ENCODE measurements at places on chromosomes 6 and 20.

GRCh38 chr6:45781890-45782289 lies 233.8 kb downstream of the CLIC5 start:
- no peak for DNase-seq

DNA sequence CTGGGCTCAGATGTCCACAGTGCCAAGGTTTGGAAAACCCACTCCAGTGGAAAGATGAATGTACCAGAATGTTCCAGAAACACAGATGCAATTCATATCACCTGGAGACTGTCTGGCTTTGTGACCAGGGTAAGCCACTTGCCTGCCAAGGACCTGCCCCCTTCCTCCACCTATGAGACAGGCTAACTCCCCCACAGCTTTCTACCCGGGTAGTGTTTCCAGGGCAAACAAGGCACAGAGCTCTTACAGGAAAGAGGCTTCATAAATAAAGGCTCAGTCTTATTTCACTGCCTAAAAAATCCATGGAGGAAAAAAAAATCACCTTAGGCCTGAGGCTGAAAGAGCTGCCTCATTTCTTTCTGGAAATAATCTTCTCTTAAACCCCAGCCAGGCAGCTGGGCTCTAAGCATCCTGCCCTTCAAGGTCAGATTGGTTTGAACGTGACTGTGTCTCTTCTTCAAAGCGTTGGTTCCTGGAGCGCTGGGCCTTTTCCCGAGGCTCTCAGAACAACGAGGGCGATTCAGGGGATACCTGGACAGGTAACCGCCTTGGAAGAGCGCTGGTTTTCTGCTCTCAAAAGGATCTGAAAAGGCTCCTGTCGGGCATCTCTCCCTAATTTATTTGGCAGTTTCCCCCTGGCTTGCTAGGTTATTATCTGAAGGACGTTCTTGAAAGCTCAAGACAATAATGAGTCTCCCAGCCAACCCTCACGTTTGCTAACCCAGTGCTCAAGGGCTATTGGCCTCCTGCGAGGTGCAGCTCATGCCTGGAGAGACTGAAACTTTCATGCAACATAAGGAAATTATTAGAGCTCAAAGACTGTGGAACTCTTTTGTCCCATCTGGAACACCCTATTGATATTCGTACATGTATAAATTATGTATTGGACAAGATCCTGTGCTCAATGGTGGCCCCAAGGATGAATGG lies 199.2 kb upstream of the PMEPA1 start:
- DNase-seq, result no peak

GRCh38 chr20:4154958-4155411 lies 139.6 kb upstream of the RNF24 start:
- DNase-seq, result no peak

DNA sequence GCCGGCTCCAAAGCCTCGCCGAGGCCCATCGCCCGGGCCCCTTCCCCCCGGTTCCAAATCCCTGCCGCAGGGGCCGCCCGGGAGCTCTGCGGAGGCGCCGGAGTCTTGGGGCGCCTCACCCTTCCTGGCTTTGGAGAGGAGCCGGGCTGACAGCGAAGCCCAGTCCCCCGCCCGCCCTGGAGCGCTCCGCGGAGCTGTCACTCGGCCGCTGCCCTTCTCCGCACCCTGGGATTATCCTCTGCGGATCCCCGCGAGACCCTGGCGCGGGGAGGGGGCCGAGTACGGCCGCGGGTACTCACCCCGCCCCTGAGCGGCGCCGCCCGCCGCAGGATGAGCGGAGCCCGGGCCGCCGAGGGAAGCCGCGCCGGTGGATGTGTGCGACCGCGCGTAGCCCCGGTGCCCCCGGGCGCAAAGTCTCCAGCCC lies 343 bp downstream of the SNAP91 start:
- no peak for DNase-seq

- DNase-seq, result no peak
Measured at GRCh38 chr20:34984756-34985261, 29.1 kb downstream of the MYH7B start.

DNA sequence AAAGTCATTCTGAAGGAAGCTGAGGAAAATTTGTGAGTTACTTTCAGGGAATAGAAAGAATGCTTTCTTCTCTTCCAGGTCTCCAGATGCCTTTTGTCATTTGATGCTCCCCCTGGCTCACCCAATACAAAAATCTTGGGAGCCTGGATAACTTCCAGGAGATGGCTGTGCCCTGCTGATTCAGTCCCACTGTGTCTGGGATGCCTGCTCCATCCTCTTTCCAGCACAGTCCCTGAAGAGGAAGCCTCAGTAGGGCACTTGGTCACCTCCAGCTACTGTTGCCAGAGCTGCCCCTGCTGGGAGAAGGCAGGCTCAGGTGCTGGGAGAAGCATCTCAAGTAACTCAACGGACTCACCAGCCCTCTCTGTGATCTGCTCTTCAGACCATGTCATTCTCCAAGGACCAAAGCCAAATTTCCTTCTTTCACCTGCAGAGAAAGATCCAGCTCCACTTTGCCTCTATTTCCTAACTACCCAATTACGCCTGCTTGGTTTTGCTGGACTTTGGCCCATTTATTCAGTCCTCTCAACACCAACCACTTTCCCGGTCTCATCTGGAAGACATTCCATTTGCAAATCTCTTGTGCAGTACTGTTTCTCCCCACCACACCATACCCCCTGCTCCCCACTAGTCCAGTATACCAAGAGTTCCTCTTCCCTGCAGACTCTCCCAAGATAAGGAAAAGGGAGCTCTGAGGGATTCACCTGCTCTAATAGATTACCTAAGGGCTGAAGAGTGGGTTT lies 53.3 kb downstream of the SLC23A2 start:
- no peak for DNase-seq

DNA sequence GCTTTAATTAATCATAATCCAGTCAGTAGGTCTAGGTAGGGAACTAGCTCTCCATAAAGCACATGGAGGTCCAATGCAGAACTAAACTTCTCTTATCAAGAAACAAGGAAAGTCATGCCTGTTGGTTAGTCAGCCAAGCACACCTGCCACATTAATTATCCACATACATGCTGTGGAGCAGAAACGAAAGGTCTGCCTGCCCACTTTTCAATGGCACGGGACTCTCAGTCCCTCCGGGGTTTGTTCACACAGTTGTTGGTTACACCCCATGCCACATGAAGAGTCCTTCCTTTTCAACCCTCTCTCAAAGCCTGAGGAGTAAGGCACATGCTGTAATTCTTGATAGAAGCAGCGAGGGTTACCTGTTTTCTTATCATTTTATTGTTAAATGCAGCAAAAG lies 1096.4 kb upstream of the MAP3K7 start:
- no peak for DNase-seq

DNA sequence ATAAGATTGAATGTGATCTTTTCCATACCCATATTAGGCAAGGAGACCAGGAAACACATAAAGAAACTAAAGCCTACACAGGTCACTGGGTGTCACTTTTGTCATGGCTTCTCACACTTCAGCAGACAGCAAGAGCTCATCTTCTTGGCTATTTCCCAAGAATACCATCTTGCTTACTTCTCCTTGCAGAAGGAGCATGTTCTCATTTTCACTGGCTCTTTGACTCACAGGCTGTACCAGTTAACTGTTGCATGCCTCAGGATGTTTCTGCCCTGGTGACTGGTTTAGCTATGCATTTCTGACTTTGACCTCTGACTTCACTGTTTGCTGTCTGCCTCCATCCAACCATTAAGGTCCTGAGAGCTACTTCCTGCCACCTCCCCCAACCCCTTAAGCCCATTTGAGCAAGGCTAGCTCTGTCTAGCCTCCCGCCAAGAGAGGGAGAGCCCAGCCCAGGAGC lies 40.3 kb upstream of the OGFRL1 start:
- no peak for DNase-seq
